AG09319 (cell line): ENCODE measurements at places on chromosomes 12 and 14.

DNA sequence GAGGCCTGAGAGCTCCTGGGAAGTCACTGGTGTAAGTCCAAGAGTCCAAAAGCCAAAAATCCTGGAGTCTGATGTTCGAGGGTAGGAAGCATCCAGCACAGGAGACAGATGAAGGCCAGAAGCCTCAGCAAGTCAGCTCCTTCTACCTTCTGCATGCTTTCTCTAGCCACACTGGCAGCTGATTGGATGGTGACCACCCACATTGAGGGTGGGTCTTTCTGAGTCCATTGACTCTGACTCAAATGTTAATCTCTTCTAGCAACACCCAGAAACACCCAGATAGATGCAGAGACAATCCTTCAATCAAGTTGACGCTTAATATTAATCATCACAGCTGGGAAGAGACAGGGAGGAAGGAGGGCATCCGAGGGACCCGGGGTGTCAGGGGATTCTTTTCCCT, 305.8 kb downstream of the AACS start:
- DNase-seq = no peak

- no peak for DNase-seq
These were observed 12.5 kb downstream of the TAMALIN start for GRCh38 chr12:52019113-52019770.

GRCh38 chr12:21971344-21971743, 30.1 kb upstream of the ABCC9 start:
- DNase-seq = no peak

DNA sequence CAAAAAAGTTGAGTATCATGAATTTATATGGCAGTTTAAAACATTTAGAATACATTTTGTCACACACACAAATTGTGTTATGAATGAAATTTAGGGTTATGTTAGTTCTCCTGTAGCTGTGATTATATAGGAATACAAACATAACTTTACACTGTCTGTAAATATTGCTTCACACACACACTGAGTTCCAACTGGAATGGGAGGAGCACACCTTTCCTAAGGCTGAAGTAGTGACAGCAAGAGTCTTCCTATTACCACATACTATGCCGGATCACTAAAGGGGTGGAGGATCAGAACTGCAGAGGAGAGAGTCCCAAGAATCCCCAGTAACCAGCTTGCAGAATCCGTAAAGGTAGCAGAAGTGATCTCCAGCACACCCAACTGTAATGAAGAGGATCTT, 63.7 kb downstream of the DNAI7 start:
- DNase-seq = no peak

DNA sequence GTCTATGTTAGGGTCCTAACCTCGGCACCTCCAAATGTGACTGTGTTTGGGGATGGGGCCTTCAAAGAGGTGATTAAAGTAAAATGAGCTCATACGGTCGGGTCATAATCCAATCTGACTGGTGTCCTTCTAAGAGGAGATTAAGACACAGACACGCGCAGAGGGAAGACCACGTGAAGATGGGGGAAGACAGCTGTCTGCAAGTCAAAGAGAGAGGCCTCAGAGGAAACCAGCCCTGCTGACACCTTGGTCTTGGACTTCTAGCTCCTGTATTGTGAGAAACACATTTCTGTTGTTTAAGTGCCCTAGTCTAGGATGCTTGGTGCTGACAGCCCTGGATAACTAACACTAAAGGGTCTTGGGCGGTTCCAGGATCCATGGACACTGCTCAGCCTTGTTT, 109.6 kb downstream of the DICER1 start:
- DNase-seq = no peak

DNA sequence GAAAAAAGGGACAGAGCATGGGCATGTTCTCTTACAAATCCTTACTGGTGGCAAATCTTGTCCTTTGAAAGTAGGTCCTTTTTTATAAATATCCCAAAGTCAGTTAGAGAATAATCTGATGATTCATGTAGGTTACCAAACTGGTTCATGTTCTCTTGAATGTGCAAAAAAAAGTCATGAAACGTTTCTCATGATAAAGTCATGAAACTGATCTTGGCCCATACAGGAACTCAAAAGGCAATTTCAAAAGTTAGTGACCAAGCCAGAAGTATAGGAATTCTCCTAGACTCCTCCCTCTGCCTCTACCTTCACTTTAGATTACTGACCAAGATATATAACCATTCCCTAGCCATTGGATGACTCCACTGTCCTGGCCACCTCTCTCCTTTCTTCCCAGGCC, 27.3 kb upstream of the SPTSSA start:
- DNase-seq = no peak

DNA sequence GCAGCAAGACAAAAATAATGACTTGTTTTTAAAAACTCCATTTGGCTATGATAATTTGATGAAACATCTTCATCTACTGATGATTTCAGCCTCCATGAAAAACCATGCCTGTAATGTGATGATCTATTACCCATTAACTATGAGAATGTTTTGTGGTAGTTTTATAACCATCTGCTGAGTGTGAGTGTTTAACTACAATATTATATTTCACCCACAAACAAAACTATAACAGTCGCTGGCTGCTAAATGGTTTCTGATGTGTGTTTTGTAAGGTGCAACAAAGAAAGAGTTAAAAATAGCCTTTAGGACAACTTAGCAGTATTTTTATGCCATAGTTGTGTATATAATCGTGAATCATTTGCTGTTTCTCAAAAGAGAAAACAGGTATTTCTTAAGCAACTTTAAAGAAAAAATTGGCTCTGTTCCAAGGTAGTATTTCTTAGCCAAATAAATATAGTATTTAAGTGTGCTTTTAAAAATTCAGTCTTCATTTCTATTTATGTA, 4.9 kb downstream of the PTHLH start:
- DNase-seq = no peak

DNA sequence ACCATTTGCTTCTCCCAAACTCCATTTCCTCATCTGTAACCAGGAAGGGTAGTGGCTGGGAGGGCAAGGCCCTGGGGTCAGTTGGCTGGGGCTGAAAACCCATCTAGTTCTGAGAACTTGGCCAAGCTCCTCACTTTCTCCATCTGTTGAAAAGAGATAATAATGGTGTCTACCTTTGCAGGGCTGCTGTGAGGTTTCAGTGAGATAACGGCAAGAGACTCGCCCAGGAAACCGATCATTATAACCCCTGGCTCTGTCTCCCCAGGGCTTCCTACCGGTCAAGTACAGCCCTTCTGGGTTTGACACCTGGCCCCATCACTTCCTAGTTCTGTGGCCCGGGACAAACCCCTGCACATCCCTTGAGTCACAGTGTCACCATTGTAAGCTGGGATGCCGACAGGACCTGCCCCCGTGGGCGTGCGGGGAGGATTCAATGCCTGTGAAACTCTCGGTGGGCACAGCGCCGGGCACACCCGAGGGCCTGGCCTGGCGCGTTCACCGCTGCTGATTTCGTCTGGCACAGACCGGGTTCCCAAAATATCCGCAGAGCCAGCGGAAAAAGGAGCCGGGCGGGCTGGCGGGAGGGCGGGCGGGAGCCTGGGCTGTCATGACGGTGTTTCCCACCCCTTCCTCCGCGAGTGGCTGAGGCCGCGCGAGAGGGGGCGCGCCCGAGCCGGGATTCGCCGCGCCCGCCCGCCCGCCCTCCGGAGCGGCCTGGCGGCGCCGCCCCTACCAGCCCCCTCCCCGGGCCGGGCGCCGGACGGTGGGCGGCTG, 4.4 kb downstream of the KMT5A start:
- DNase-seq = no peak

- DNase-seq = no peak
These were observed 41.6 kb downstream of the GUCY2C start for GRCh38 chr12:14654842-14655241.

GRCh38 chr14:29805415-29806123, 122.1 kb downstream of the PRKD1 start:
- DNase-seq = peak; percentile 86

DNA sequence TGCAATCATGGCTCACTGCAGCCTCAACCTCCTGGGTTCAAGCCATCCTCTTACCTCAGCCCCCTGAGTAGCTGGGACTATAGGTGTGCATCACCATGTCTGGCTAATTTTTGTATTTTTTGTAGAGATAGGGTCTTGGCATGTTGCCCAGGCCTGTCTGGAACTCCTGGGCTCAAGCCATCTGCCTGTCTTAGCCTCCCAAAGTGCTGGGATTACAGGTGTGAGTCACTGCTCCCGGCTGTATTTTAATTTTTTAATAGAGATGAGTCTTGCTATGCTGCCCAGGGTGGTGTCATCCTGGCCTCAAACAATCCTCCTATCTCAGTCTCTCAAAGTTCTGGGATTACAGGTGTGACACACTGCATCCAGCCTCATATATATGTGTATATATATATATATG, 31.7 kb upstream of the GPRC5A start:
- no peak for DNase-seq

GRCh38 chr14:73823339-73823885, 28.2 kb upstream of the PTGR2 start:
- DNase-seq = no peak
